ENCODE measurements at places on chromosomes 11 and 22.

GRCh38 chr22:22110548-22111266 is 128.1 kb upstream of the TOP3B start:
- no peak for DNase-seq

DNA sequence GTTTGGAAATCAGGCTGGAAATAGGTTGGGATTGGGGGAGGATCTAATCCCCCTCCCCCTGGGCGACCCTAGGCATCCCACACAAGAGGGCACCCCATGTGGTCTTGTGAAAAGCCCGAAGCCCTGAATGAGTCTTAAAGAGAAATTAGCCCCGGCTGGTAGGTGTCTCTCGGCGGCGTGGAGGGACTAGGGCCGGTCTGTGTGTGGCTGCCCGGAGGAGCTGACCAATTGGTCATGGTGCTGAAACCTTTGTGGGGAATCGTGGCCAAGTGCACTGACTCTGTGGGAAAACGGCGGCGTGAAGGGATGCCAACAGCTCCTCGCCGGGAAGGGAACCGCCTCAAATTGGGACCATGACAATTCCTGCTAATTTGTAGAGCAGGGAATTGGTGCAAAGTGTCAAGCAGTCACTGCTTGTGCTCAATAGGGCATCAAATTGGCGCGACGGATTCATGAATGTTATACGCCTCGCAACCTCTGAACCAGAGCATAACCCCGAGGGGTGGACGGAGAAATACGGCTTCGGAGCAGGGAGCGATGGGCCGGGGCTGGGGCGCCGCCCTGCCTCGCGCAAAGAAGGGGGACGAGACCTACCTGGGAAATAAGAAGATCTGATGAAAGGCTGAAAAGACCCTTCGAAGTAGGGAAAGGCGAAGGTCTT is 1.5 kb downstream of the DBX1 start:
- DNase-seq: peak; percentile 14

- no peak for DNase-seq
Observed at GRCh38 chr11:61960532-61960931, 6.9 kb downstream of the FTH1 start.

- DNase-seq: no peak
Observed at GRCh38 chr22:38984224-38984623, 2.1 kb downstream of the APOBEC3B start.

- no peak for DNase-seq
Observed at GRCh38 chr22:33710326-33710725, 209.9 kb downstream of the LARGE1 start.

DNA sequence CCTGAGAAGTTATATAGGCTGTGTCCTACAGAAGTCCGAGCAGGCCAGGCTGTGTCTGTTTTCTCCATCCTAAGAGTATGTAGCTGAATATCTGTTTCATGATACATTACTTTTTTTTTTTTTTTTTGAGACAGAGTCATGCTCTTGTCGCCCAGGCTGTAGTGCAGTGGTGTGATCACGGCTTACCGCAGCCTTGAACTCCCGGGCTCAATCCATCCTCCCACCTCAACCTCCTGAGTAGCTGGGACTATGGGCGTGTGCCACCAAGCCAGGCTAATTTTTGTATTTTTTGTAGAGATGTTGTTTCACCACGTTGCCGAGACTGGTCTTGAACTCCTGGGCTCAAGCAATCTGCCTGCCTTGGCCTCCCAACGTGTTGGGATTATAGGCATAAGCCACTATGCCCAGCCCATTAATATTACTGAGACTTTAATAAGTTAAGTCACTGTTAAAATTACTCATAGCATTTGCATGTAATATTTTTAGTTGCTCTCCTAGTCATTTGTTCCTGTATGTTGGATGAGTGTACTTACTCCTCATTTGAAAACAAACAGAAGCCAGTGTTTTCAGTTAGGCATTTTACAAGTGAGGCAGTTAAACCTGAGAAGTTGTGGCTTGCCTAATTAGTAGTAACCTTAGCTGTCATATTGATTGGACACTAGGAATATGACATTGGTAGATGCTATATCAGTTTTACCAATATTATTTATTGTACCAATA is 26.1 kb downstream of the DRG1 start:
- DNase-seq: no peak

- DNase-seq: no peak
Observed at GRCh38 chr22:36935313-36935610, 21.8 kb downstream of the CSF2RB start.

GRCh38 chr11:46315033-46315738 is 32.1 kb upstream of the DGKZ start:
- DNase-seq: peak; percentile 29

DNA sequence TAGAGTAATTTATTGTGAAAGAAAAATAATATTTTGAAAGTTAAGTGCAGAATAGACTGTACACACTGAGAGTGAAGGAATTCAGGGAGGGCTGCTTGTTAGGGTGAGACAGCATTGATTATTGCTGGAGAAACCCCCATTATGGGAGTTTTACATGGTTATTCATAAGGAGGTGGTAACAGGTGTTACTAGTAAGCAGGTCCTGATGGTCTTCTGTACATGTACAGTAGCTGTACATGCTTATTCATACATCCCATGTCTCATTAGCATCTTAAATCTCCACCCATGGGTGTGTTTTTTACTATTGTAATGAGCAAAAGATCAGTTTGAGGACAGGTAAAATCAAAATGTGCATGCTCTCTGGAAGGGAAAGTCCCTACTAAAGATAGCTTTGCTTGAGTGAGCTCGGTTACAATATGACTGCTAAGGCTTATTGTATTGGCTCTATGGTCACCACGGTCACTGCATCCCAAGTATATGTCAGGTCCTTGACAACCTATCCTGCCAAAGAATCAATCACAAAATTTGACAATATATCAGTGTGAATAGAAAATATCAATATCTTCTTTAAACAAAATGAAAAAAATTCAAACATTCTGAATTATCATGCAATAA is 6.2 kb downstream of the KDM4F start:
- no peak for DNase-seq

DNA sequence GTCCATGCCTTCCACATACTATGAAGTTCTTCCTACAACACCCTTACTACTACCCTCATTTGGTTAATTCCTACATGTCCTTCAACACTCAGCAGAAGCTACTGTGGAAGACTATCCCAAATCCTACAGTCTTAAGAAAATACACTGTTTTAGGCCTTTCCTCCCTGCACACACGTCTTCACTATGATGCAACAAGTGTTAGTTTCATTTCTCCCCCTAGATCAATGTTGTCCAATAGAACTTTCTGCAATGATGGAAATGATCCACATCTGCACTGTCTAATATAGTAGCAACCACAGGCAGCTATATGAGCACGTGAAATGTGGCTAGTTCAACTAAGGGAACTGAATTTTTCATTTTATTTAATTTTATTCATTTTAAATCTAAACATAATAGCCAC is 46.7 kb upstream of the CCDC34 start:
- DNase-seq: no peak
